ENCODE measurements at places on chromosomes 1 and 21.
A peak's percentile ranks its signal among the peaks of the same experiment; 100 is the strongest.

GRCh38 chr1:91402023-91402422, 2.6 kb downstream of the HFM1 start:
- peak; percentile 70 for DNase-seq

DNA sequence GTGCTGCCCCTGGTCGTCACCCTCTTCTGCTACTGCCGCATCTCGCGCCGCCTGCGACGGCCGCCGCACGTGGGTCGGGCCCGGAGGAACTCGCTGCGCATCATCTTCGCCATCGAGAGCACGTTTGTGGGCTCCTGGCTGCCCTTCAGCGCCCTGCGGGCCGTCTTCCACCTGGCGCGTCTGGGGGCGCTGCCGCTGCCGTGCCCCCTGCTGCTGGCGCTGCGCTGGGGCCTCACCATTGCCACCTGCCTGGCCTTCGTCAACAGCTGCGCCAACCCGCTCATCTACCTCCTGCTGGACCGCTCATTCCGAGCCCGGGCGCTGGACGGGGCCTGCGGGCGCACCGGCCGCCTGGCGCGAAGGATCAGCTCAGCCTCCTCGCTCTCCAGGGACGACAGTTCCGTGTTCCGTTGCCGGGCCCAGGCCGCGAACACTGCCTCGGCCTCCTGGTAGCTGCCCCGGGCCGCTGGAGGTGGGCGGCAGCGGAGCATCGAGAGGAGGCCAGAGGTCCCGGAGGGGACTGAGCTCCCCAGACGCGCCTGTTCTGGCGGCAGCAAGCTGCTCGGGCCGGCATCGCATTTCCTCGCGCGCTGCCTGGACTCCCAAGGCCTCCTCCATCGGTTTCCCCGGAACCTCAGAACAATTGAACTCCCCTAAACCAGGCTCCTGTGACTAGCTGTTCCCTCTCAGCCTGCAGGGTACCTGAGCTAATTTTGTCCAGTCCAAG, 1.1 kb downstream of the GPR25 start:
- DNase-seq: no peak

DNA sequence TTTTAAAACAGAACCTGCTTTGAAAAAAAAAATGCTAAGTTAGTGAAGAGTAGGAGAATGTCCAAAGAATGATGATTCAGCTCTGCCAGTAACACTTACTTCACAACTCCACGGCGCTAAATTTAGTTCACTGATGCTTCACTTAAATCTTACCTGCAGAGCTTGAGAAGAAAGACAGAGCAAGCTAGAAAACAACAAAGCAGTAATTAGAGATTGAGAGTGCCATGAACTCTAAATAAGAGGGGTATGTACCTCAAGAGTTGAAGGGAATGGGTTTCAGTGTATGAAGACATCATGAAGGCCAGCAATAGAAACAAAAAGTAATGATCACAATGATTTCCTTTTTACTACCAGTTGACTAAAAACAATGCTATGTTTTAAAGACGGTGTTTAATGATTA, 32.8 kb downstream of the EPRS1 start:
- no peak for DNase-seq

GRCh38 chr1:233293556-233294446, 1.7 kb downstream of the PCNX2 start:
- no peak for DNase-seq

Measured in brain (organoid and tissue), 16 donors.